ENCODE measurements at places on chromosomes 2 and 18. TPM values are rescaled to one million over a fixed set of nuclear protein-coding genes. Genes with fewer than 3 reads are reported as not detected.

Gene GAL3ST2
- total RNA-seq, result not detected

Gene IL37
- not detected for total RNA-seq

Gene MOGAT1
- not detected for total RNA-seq

Gene LYG2
- not detected for total RNA-seq

Gene GPR39
- 6.8 TPM for total RNA-seq

Gene ADCYAP1
- 0.75 TPM for total RNA-seq

Gene POMC
- total RNA-seq, result 8.5 TPM

Data from thyroid gland (tissue), 4 donors.